ENCODE measurements at places on chromosomes 11 and 22.

GRCh38 chr11:129319201-129319600 is 56.4 kb upstream of the BARX2 start:
- no peak for DNase-seq

GRCh38 chr11:78432058-78432515 is 14.5 kb upstream of the GAB2 start:
- no peak for DNase-seq

DNA sequence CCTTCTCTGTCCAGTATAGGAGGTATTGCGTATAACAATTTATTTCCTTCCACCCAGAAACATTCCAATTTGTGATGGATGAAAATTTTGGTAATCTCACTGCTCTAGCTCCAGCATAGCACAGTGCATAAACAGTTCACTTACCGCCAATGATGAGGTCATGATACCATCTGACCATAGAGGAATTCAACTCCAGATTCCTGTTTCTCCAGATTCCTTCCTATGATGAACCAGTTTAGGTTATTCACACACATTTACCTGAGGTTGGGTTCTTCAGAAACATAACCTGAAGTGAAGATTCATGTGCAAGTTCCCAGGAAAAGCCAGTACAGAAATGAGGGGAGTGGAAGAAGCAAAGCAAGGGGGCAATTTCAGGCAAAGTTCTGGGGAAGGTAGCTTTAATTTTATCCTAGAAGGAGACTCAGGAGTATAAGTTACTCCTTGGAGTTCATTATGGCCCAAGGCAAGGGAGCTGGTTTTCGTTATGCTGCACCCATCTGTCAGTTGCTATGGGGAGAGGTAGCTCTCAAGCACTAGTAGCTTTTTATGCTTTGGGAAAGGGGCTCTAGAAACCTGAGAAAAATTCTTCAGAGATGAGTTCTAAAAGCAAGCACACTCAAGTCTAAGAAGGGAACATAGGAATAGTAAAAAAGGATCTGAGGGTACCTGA is 121.6 kb downstream of the CASP12 start:
- no peak for DNase-seq

- no peak for DNase-seq
Measured at GRCh38 chr11:122192634-122193255, 76.7 kb upstream of the BLID start.

DNA sequence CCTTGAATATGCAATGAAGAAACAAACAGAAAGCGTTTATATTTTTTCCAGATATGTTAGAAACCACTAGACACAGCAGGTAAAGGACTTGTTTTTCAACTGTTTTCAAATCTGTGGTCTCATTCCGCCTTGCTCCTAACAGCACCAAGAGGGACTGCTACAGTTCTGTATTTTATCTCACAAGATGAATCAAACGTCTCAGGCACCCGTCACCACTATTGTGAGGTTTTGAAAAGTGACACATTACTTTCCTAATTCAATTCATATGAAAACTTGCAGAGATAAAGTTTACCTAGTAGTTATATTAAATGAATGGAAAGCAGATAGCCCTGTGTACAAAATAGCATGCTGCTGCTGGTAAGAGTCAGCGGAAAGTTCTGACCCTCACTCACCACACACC is 386.3 kb downstream of the ETS1 start:
- DNase-seq = no peak

DNA sequence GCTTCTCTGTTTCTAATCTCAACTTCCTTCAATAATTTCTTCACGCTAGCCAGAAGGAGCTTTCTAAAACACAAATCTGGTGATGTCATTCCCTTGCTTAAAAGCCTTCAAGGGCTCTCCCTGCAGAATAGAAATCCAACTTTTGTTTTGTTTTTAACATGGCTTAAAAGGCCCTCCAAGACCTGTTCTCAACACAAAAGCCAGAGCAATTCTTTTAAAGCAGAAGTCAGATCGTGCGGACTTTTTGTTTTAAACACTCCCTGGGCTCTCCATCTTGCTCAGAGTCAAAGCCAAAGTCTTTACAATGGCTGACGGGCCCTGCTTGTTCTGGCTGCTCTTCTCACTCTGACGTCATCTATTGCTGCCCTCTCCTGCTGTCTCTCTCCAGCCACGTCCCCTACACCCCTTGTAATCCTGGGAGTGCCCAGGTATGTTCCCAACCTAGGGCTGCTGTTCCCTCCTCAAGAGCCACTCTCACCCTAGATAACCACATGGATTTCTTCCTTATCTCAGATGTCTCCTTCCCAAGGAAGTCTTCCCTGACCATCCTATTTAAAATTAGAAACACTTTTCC is 22.5 kb downstream of the TECTA start:
- no peak for DNase-seq

- no peak for DNase-seq
Measured at GRCh38 chr11:108662700-108663099, 2.2 kb upstream of the DDX10 start.

DNA sequence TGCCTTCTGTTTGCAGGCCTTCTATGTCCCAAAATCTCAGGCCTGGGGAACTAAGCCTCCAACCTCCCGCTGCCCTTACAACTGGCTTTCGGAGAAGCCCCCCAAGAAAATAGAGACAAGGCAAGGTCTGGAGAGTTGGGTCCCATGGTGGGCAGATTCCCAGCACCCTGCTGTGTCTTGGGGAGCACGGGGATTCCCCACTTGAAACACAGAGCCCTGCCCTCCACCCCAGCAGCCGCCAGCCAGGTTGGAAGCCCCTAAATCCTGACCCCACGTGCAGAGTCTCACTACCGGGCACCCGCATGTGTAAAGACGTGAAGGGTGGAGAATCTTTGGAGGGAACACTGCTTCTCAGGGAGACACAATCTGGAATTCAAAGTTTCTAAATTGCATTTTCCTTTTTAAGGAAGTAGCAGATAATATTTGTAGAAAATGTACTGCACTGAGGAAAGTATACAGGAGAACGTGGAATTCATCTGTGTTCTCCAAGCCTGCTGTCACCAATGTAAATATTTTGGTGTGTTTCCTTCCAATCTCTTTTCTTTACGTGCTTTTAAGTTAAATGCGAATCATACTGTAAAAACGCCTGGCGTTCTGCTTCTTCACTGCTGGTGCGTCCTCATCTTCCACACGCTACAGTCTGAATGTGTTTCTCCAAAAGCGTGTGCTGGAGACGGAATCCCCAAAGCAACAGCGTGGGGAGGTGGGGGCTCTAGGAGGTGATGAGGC is 220.9 kb downstream of the BRD1 start:
- DNase-seq = no peak

- no peak for DNase-seq
Measured at GRCh38 chr11:7575841-7576725, 62.3 kb downstream of the PPFIBP2 start.

DNA sequence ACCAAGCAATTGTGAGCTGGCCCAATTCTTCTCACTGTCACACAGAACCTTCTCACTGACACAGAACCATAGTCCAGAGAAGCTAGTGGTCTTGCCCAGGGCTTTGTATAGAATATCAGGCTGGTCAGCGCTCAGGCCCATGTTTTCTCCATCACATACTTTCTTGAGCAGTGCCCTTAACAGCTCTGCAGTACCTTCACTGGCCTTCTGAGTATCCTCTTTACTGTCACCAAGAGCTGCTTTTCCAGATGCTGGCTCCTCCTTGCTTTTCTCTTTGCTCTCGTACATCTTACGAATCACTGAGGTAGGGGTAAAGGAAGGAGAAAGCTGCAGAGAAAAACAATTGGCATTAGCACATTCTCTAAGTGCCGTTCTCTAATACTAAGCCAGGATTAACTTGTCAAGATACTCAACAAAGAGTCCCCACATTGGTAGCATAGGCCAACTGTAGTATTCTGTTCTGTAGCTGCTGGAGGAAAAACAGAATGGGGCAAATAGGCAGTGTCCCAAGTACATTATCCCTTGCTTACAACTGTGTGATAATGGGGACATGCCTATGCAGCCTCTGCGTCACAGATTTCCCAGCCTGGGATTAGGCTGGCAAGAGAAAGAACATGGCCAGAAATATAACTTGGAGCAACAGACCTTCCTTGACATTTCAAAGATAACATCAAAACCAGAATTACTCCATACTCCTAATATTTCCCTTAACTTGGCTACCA is 43.5 kb downstream of the DRG1 start:
- DNase-seq = no peak

DNA sequence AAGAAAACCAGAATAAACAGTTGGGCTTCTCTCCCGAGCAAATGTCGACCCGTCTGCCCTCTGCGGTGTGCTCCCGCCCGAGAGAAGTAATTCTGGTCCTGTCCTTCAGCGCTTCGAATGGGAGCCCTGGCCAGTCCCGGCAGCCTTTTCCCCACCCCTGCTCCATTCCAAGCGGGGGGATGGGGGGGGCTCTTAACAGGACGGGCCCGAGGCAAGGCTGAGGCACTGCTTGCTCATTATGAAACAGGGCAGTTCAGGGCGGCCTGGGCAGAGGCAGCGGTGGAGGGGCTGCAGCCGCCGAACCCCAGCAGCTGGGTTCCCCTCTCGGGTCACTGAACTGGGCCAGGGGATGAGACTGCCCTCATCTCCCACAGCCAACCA is 9.1 kb downstream of the BACE1-AS start:
- no peak for DNase-seq

DNA sequence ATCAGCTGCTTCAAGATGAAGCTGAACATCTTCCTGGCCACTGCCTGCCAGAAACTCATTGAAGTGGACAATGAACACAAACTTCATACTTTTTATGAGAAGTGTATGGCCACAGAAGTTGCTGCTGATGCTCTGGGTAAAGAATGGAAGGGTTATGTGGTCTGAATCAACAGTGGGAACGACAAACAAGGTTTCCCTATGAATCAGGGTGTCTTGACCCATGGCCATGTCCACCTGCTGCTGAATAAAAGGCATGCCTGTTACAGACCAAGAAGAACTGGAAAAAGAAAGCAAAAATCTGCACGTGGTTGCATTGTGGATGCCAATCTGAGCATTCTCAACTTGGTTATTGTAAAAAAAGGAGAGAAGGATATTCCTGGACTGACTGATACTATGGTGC is 22.2 kb upstream of the BIRC3 start:
- no peak for DNase-seq

DNA sequence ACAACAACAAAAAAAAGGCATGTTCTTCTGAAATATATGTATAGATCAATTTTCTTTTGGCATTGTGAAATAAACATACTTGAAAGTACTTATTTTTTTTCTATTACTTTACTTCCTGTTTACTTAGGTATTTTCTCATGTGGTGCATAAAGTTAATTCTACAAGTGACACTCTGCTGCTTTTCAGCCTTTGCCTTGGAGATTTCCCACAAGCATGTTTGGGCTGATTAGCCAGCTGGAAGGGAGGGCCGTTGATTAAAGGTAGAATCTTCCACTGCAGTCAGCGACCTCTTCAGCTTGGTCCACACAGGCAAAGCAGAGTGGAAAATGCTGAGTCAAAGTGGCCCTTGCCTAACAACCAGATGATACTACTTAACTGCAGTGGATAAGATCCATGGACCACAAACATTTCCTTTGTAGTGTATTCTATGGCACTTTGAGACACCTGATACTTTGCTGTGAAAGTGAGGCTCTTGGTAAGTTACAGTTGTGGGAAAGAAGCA is 176.0 kb downstream of the ARHGAP42 start:
- DNase-seq = no peak

- no peak for DNase-seq
Measured at GRCh38 chr11:99693941-99694492, 673.3 kb downstream of the CNTN5 start.

GRCh38 chr11:56843816-56844215 is 95.3 kb upstream of the OR9G4 start:
- DNase-seq = no peak

DNA sequence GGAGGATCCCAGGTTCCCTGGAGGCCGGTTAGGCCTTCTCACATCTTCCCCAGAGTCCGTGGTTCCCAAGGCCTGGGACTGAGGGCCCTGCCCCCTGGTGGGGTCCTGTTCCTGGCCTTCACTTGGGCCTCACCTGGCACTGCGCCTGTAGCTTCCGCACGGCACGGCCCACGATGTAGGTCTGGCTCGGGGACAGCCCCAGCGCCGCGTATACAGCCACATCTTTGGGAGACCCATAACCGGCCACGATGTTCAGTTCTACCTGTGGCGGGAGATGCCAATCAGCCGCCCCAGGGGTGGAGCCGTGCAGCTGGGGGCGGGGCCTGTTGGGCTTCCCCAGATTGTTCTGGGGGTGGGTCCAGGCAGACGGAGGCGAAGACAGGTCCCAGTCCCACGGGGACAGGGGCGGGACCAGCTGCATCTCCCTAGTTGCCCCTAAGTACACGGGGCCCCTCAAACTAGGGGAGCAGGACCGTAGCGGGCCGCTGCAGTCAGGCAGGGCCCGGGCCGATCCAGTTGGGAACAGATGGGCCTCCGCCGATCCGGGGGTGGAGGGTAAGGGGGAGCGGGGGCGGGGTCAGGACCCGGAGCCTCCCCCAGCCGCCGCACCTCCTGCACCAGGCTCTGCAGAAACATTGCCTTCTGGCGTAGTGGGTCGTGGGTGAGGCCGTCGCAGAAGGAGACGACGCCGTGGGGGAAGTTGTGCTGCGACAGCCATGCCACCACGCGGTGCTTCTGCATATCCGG is 10.1 kb downstream of the AIP start:
- DNase-seq = no peak

DNA sequence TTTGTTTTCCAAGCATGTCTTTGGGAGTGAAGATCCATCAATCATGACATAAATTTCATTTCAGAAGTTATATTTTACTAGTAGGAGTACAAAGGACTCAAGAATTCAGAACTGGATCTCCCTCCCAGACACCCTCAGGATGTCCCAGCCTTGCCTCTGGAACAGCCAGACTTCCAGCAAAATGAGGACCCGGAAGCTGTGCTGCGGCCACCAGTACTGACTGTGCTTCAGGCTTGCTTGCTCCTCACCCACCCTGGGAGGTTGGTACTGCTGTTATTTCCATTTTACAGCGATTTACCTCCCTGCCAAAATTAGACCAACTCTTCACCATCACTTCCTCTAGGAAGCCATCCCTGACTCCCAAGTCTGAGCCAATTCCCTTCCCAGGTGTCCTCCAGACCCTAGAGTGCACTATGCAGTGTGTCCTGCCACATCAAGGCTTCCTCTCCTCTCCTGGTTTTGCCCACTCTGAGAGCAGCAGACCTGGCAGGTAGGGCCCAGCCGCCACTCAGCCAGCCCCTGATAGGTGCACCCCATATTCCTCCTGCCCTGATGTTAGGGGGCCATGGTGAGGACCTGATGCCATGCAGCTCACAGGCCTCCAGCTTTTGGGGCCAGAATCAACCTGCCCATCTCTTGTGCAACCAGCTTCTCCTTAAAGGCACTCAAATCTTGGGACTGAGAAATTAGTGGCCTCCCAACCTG is 47.3 kb upstream of the WNT7B start:
- DNase-seq = no peak

DNA sequence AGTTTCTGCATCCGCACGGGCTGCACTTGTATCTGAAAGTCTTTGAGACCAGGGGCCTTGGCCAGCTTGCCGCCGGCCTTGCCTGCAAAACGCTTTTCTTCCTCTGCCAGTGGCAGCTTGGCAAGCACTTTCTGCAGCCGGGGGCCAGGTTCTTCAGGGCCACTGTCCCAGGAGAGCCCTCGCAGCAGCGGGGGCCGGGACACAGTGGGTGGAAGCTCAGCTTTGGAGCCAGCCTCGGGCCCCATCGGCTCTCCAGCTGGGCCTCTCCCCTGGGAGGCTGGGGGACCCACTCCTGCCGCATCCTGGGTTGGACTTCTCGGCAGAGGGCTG is 57.5 kb upstream of the LYVE1 start:
- DNase-seq = no peak

Measured in T-helper 22 cell (primary cell).